Glutamatergic neuron (in vitro differentiated cells): ENCODE measurements at places on chromosomes 5 and 9. TPM values are rescaled to one million over a fixed set of nuclear protein-coding genes. Genes with fewer than 3 reads are reported as not detected.

CENPK gene
- total RNA-seq = 11.9 TPM

GCNT4 gene
- 5.2 TPM for total RNA-seq

DNA sequence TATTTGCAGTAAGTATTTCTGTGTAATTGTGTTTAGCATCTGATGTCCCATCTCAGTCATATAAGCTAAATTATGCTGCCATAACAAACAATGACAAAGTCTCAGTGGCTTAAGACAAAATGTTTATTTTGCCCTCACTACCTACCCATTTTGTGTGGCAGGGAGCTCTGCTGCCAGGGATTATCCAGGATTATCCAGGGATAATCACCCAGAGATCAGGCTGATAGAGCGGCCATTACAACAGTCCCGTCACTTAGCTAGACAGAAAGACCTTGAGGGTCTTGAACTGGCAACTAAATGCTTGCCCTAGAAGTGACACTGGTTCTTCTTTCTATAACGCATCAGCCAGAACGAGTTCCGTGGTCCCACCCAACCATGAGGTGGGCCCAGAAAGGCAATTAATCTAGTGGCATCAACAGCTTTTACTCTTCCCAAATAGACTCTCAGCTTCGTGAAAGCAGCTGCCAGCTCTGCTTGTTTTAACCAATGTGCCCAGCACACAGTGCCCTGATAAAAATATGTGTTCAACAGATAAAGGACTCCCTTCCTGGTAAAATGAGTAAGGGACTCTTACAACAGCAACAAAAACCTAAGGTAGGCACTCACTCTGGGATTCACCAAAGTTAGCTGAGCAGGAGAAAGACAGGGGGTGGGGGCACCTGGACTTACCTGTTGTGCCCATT, 22.8 kb downstream of the CCDC69 start:
- no peak overlapping the region for H3K4me3 ChIP-seq
- H3K4me1 ChIP-seq = peaks cover 1% of the 10 kb centered on the region
- H3K27me3 ChIP-seq = no peaks in the 10 kb centered on the region
- no peak overlapping the region for H3K27ac ChIP-seq
- H3K36me3 ChIP-seq = no peaks in the 10 kb centered on the region
- no peak for DNase-seq

DNA sequence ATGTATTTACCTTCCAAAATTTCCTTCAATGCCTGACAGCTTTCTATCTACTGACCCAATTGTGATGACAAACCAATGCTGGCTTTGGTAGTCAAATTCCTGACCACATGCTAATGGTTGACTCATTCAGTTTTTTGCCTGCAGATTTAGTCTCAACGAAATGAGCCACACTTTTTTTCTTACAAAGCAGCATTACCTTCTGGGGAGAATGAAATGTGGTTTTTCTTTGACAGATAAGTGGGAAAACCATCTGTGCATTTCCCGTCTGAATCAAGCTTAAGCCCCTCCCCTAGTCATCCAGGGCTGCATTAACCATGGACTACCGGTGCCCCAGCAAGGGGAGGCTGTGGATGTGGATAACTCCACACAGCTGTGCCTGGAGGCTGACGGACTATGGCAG, 99.6 kb upstream of the TAF11L2 start:
- DNase-seq = no peak
- H3K36me3 ChIP-seq = peaks cover 13% of the 10 kb centered on the region
- no peak overlapping the region for H3K4me3 ChIP-seq
- H3K27ac ChIP-seq = no peak overlapping the region

LRRC26 gene
- 0.98 TPM for total RNA-seq

PCDHA7 gene
- total RNA-seq = 22.9 TPM

- no peaks in the 10 kb centered on the region for H3K36me3 ChIP-seq
- peaks cover 3% of the 10 kb centered on the region for H3K27me3 ChIP-seq
- H3K4me1 ChIP-seq = no peaks in the 10 kb centered on the region
- H3K27ac ChIP-seq = no peak overlapping the region
- DNase-seq = no peak
Observed at GRCh38 chr5:153456354-153456753, 34.1 kb upstream of the GRIA1 start.
